ENCODE measurements at places on chromosomes 3 and 15.
A peak's percentile ranks its signal among the peaks of the same experiment; 100 is the strongest.

GRCh38 chr15:73518180-73518862 is 75.4 kb downstream of the REC114 start:
- peak; percentile 21 for DNase-seq

DNA sequence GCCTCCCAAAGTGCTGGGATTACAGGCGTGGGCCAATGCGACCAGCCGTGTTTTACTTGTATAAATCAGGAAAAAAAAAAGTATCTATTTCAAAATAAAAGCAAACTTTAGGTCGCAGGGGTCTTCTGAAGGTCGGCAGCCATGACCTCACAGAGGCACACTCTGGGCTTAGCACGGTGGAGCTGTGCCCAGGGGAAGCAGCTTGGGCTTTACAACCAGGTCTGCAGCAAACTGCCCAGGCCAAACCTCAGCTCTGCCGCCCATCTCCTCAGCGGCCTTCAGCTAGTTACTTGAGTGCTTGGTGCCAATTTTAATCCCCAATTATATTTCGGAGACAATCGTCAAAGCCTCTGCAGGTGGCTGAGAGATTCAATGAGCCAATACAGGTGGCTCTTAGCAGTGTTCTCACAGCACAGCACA is 30.1 kb downstream of the ZDHHC19 start:
- DNase-seq, result no peak

GRCh38 chr3:133383175-133383574 is 16.7 kb upstream of the BFSP2 start:
- no peak for DNase-seq

GRCh38 chr3:63951492-63952247 is 39.5 kb upstream of the SCAANT1 start:
- no peak for DNase-seq

- no peak for DNase-seq
Observed at GRCh38 chr3:62548528-62549205, 175.3 kb upstream of the FEZF2 start.

DNA sequence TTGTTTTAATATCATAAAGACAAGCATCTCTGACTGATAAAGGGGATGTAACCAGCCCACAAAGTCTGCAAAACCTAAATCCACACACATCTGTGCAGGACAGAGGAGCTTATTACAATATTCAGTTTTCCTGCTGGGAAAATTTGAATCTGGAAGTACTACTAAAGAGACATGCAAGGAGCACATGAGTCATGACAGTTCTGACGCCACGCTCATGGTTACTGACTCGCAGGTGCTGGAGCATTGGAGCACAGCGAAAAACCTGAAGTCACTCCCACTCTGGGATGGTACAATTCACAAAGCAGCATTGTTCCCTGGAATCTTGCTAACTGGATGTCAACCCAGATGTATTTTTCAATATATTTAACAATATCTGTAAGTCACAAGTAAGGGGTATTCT is 7.6 kb upstream of the ISL2 start:
- DNase-seq, result no peak

GRCh38 chr3:168186293-168186983 is 90.7 kb upstream of the GOLIM4 start:
- no peak for DNase-seq

- peak; percentile 43 for DNase-seq
Observed at GRCh38 chr15:77031376-77032050, 36.6 kb downstream of the PSTPIP1 start.

- no peak for DNase-seq
Observed at GRCh38 chr15:87871731-87872320, 384.7 kb downstream of the NTRK3 start.

DNA sequence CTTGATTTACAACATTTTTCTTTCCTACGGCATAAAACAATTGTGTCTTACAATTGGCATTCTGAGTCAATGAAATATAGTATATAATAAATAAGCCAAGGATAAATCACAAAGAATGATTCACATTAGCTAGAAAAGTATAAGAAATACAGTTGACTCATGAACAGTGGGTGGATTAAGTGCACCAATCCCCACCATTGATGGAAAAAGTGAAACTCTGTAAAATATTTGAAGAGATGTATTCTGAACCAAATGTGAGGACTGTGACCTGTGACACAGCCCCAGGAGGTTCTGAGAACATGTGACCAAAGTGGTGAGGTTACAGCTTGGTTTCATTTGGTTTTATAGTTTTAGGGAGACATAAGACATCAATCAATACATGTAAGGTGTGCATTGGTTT is 227.5 kb downstream of the ALCAM start:
- DNase-seq, result no peak

GRCh38 chr15:80605591-80606150 is 89.4 kb upstream of the ABHD17C start:
- no peak for DNase-seq

DNA sequence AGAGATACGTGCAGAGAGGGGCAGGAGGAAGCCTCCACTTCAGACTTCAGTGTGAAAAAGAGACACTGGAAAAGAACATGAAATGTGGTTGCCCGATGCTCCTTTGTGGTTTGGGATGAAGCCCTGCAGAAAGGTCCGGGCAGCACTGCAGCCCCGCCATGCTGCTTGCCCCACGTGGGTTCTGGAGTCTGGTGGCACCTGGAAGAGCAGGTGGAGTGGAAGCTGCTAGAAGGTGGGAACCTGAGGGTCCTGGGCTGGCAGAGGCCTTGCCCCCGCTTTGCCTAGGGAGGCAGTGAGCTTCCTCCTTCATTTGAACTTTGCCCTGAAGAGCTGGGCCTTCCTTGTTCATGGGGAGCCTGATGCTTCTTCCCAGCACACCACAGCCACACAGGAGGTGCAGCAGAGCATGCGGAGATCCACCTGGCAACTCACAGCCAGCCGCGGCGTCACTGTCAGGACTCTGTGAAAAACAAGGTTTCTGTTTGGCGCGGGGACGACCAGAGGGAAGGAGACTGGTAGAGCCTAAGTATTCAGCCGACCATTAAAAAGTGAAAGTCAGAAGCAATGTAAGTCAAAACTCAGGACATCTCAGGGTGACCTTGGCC is 59.0 kb downstream of the APBA2 start:
- DNase-seq, result no peak

GRCh38 chr3:105322570-105323273 is 44.0 kb upstream of the ALCAM start:
- no peak for DNase-seq
